ENCODE measurements at places on chromosomes 5 and 9.

- no peak for DNase-seq
These were observed 226.9 kb downstream of the CAAP1 start for GRCh38 chr9:26665666-26666065.

- no peak for DNase-seq
These were observed 550.0 kb downstream of the BNC2 start for GRCh38 chr9:16320338-16320902.

DNA sequence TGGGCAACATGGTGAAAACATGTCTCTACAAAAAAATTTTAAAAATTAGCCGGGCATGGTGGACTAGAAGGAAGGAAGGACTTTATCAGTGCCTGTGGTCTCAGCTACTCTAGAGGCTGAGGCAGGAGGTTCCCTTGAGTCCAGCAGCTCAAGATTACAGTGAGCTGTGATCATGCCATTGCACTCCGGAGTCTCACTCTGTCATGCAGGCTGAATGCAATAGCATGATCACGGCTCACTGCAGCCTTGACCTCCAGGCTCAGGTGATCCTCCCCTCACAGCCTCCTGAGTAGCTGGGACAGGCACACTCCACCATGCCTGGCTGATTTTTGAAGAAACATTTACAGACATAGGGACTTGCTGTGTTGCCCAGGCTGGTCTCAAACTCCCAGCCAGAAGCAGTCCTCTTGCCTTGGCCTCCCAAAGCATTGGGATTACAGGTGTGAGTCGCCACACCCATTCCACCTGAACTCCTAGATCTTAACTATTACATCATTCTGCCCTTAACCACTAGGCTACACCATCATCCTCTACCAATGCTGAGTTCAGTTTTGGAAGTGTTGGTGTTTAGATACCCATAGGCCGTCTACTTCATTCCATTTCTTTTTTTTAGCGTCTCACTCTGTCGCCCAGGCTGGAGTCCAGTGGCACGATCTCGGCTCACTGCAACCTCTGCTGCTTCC, 2.0 kb upstream of the URM1 start:
- no peak for DNase-seq

- DNase-seq, result no peak
These were observed 2.5 kb downstream of the SH3PXD2B start for GRCh38 chr5:172451771-172452197.
